ENCODE measurements at places on chromosomes 5 and 9. TPM values are rescaled to one million over a fixed set of nuclear protein-coding genes. Genes with fewer than 3 reads are reported as not detected.

Gene TXNDC15
- total RNA-seq, result 304 TPM

Gene PLAC8L1
- not detected for total RNA-seq

Gene QRFP
- total RNA-seq, result not detected

Gene ARSI
- total RNA-seq, result 2.3 TPM

Gene KCNMB1
- not detected for total RNA-seq

Gene BTNL3
- total RNA-seq, result not detected

Gene GRM6
- not detected for total RNA-seq

Gene DBH
- not detected for total RNA-seq

Gene ADAMTS12
- 18.6 TPM for total RNA-seq
